ENCODE measurements at places on chromosomes 12 and 14.
A peak's percentile ranks its signal among the peaks of the same experiment; 100 is the strongest.

DNA sequence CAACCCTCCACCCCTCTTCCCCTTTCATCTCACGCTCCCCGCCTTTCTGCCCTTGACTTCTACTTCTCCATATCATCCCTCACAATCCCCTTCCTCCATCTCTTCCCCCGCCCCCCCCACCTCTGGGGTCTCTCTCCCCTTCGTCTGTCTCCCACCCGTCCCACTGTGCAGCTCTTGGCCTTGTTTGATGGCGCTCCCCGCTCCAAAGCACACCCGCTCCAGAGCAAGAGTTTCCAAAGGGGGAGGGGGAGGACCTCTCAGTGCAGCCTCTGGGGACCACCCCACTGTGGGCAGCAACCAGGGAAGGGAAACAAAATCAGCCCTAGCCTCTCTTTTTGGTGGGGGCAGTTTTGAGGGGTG, 774 bp downstream of the CHGA start:
- no peak for DNase-seq

DNA sequence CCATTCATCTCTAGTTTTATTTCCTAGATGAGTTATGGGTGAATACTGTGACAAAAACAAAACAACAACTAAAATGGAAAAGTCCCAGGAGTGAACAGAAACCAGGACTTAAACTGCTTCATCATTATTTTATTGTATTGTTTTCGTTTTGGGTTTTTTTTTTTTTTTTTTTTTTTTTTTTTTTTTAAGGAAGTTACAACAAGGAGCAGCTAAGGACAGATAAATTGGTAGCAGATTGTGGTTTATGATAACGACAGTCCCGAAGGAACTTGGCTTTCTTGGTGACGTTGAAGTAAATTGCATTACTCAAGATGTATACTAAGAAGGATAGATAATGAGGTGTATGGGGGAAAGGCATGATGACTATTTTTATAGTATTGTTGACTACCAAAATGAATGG, 866.3 kb downstream of the NRXN3 start:
- no peak for DNase-seq

DNA sequence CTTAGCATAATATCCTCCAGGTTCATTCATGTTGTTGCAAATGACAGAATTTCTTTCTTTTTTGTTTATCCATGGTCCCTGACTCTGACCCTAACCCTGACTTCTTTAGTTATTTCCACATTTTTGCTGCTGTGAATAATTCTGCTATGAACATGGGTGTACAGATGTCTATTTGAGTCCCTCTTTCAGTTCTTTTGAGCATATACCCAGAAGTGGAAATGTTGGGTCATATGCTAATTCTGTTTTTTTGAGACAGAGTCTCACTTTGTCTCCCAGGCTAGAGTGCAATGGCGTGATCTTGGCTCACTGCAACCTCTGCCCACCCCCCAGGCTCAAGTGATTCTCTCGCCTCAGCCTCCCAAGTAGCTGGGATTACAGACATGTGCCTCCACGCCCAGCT, 33.1 kb downstream of the KNTC1 start:
- no peak for DNase-seq

- no peak for DNase-seq
These were observed 396.4 kb downstream of the ZFP36L1 start for GRCh38 chr14:68396461-68396860.

DNA sequence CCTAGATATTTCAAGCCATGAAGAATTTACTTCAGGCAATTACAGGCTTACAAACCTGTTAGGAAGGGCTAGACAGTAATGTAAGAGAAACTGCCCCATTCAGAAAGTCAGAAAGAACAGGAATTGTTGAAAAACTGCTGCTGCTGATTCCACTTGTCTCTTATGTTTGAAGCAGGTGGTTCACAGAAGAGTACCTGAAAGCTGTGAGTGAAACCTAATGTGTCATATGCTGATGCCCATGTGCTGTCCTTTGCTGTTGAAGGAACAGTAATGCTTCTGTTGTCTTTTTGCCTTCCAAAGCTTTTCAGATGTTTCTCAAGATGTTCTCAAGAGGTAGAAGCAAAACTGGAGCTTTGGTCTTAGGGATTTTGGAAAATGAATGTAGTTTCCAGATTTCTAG, 39.0 kb downstream of the MNAT1 start:
- DNase-seq, result no peak

- DNase-seq, result no peak
These were observed 234.0 kb downstream of the ETNK1 start for GRCh38 chr12:22858849-22859570.

GRCh38 chr12:86234316-86234855, 21.8 kb downstream of the MGAT4C start:
- no peak for DNase-seq

- DNase-seq, result peak; percentile 15
These were observed 404.4 kb downstream of the FLRT2 start for GRCh38 chr14:85934123-85934885.

DNA sequence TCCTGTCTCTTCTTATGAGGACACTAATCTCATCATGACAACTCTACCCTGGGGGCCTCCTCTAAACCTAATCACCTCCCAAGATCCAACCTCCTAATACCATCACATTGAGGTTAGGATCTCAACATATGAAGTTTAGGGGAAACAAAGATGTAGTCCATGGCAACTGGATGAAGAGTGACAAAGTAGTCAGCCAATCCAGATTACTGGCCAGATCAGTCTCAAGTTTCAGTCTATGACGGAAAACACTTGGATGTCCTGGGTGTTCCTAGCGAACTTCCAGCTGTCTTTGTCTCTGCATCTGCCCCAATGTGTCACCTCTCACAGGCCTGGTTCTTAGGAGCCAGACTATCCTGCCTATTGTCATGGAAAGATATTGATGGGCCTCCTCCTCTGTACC, 630.8 kb downstream of the AACS start:
- DNase-seq, result no peak

GRCh38 chr12:6735448-6736191, 11.8 kb downstream of the COPS7A start:
- DNase-seq, result peak; percentile 72

DNA sequence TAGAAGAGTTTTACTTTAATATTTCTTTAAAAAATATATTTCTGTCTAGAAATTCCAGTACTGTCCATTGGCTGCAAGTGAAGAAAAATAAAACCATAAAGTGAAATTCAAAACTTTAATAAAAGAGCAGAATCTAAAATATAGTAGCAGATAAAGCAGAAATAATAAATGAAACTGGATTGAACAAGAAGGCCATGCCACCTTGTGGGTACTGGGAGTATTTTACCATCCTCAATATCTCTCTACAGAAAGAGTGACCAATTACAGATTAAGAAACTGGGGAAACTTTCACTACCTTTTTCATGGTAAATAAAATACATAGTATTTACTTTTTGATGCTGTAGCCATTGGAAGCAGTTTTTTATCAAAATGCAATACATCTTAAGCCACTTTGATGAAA, 220.5 kb downstream of the BCAT1 start:
- DNase-seq, result peak; percentile 57

DNA sequence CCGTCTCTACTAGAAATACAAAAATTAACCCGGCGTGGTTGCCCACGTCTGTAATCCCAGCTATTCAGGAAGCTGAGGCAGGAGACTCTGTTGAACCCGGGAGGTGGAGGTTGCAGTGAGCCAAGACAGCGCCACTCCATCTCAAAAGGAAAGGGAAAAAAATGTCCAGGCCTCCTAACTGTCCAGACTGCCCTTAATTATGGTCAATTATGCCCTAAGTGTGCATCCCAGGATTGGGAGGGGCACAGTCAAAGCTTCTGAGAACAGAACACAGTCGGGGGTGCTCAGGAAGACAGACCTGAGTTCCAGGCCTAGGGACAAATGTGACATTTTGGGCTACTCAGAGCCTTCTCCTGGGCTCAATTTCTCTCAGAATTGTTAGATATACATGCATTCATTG, 31.8 kb upstream of the SMUG1 start:
- no peak for DNase-seq

- peak; percentile 58 for DNase-seq
These were observed 1.5 kb downstream of the PLEKHA5 start for GRCh38 chr12:19131025-19131444.
